ENCODE measurements at places on chromosomes 16 and 17.

DNA sequence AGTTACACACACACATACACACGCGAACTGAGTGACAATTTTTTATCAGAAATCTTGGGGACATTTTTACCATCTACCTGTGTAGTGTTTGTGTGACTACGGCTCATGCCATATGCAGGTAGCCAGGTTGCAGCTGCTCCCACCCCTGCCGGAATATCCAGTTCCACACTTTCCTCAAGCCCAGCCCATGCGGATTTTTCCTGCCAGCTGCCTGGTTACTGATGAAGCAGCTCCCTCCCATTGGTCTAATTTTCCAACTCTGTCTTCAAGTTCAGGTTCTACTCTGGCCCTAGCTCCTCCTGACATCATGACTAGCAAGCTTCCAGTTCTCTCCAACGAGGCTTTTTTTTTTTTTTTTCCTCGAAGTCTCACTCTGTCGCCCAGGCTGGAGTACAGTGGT, 4.8 kb downstream of the GSG1L2 start:
- no peak for DNase-seq

- no peak for DNase-seq
Observed at GRCh38 chr16:20952139-20952920, 51.8 kb downstream of the LYRM1 start.

GRCh38 chr16:18833707-18834505, 32.6 kb upstream of the ARL6IP1 start:
- DNase-seq: no peak

DNA sequence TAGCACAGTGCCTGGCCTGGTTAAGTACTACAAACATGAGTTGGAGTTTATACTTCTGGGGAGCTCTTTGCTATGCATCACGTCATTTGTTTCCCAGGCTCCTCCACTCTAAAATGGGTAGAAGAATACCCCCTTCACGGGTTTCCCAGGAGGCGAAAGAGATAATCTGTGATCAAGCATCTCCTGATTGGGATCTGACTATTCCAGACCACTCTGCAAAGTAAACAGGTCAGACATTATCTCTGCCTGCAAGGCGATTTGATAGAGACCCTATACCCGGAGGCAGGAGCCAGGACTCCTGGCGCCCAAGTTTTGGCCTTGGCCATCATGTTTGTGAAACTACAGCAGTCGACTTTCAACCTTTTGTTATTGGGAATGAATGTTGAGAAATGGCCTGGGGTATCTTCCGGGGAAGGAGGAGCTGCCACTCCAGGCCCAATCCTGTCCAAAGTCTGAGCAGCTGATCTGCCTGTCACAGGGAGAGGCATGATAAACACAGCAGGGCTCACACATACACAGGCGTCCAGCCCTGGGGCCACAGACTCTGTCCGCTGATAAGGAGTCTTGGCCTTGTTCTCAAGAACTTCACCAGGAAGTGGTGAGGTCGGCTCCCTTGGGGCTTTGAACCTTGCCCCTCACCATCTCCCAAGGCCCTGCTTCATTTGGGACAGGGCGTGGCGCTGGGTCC, 199.9 kb downstream of the MAF start:
- DNase-seq: no peak

DNA sequence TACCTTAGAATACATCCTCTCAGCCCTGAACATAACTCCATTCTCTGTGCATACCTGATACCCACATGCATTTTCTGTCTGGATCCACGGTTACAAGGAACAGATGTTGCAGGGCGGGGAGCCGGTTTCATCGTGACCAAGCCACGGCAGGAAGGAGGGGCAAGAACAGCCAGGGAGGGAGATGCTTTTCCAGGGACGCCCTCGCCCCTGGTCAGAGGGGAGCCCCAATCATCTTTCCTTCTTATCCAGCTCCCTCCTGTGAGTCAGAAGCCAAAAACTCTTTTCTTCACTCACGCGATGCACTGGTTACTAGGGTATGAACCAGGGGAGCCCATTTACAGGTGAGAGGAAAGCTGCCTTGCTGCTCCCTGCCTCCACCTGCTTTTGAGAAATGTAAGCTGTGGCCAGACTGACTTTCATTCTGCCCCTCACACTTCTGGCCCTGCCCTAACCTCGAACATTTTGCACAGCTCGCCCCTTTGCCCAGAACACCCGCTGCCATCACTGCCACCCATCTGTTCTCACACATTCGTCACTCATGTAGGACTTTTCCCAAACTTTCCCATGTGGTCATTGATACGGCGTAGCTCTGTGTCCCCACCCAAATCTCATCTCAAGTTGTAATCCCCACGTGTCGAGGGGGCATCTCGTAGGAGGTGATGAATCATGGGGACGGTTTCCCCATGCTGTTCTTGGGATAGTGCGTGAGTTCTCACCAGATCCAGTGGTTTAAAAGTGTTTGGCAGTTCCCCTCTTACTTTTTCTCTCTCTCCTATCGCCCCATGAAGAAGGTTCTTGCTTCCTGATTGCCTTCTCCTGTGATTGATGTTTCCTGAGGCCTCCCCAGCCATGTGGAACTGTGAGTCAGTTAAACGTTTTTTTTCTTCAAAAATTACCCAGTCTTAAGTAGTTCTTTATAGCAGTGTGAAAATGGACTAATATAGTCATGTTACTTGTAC, 20.5 kb downstream of the FOXL1 start:
- no peak for DNase-seq

DNA sequence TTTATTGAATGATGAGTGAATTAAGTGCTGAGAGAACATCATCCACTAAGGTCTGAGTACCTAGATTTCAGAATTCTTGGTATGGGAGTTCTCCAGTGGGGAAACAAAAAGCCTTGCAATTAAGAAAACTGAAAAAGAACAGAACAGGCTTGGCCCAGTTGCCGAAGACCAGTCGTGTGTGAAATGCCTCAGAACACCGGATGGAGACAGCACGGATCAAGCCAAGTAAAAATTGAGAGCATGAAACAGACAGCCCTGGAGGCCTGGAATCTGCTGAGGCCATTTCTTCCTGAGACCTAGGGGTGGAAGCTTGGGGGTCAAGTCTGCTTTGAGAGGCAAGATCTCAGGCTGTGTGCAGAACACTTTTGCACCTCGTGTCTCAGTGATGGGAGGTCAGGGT, 43.3 kb downstream of the GRIN2A start:
- no peak for DNase-seq

- DNase-seq: no peak
Observed at GRCh38 chr16:27474041-27474440, 72.1 kb downstream of the IL21R start.

DNA sequence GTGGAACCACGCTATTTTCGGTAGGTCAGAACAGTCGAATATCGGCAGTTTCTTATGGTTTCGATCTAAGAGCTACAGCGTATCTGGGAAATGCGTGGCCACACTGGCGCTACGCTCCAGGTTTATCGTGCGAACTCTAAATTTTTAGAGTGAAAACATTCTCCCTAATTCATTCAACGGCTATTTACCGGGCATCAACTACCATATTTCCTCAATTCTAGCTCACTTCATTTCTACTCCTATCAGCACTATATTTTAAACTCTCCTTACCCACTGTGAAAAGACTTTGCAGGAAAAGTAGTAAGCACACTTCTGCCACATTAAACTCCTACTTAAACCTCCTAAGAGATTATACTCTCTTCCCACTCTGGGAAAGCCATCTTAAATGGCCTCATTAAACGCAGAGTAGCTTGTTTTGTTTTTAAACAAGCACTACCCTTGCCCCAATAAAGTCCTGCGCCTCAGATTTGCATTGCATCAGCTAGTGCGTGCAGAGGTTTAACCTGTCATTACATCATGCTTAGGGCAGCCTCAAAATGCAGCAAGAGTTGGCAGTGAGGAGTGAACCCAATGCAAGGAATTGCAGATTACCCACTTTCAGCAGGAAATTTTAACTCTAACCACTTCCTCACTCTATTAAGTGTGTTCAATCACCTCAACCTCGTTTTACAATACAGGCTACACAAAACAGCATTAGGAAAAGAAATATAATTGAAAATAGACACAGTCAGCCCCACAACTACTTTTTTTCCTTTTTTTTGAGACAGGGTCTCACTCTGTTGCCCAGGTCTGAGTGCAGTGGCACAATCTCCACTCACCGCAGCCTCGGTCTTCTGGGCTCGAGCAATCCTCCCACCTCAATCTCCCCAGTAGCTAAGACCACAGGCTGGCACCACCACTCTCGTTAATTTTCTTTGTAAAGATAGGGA, 18.8 kb downstream of the SIAH1 start:
- DNase-seq: peak; percentile 72

- no peak for DNase-seq
Observed at GRCh38 chr16:82177555-82177954, 7.5 kb upstream of the MPHOSPH6 start.

- peak; percentile 62 for DNase-seq
Observed at GRCh38 chr17:47649972-47650524, 329 bp downstream of the KPNB1 start.

- DNase-seq: no peak
Observed at GRCh38 chr16:85483424-85483823, 129.7 kb upstream of the GSE1 start.

DNA sequence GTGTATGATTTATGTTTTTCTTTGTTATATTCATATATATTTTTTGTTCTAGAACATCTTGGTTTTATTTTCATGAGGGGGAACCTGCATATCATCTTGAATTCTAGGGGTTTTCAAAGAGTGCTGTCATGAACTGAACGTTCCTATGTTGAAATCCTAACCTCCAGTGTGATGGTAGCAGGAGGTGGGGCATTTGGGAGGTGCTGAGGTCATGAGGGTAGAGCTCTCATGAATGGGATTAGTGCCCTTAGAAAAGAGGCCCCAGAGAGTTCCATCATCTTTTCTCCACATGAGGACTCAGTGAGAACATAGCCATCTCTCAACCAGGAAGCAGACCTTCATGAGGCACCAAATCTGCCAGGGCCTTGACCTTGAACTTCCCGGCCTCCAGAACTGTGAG, 34.6 kb upstream of the CCDC182 start:
- DNase-seq: no peak

GRCh38 chr16:86248310-86248905, 261.9 kb upstream of the FOXF1 start:
- DNase-seq: no peak

DNA sequence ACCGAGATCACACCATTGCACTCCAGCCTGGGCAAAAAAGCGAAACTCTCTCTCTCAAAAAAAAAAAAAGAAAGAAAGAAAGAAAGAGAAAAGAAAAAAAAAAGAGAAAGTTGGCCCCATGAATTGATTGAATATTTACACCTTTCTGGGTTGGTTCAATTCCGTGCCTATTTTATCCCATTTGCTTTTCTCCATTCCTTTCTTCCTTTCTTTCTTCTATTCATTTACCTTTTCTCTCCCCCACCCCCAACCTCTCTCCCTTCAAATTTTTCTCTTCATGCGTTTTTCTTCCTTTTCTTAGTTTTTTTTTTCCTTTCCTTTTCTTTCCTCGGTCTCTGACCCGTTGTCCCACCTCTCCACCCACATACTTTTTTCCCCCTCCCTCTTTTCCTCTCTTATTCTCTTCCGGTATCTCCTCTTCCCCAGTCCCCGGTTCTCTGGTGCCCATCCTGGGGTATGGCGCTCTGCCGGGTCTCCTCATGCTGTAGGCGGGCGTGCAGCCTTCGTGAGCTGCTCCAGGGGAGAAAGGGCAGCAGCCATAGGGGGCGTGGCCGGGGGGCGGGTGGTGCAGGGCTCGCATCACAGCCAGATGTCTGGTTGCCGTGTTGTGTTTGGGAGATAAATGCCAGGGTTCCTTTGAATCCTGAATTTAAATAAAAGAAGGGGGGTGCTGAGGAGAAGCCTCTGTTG, 5.3 kb upstream of the COL1A1 start:
- DNase-seq: no peak

- peak; percentile 43 for DNase-seq
Observed at GRCh38 chr17:28612936-28613872, 781 bp downstream of the RSKR start.

DNA sequence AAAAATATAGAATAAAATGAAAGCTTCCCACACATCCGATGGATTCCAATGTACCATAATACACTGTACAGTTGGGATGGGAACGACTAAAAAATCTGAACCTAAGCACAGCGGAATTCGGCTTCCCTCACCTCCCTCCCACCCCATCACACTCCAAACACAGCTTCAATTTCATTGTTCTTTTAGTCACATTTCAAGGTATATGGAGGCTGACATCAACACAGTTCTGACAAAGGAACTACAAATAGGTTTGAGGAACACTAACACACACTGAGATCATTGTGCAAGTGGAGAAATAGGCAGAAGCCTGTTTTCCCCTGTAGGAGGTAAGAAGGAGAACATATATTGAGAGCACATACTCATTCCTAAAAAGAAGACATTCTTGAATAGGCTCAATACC, 85.1 kb downstream of the WDR59 start:
- DNase-seq: no peak

DNA sequence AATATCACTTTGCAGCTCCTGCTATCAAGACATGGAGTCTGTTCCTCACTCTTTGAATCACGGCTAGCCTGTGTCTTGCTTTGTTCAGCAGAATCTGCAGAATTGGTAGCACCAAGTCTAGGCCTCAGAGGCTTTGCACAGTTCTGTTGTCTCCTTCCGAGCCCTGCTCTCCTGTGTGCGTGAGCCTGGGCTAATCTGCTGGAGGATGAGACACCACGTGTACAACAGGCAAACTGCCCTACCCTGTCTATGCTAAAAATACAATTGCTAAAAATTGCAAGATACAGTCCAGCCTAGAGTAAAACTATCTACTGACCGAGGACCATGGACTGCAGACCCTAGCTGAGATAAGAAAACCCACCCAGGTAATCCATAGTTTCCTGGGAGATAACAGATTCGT, 484.7 kb downstream of the NPIPA7 start:
- no peak for DNase-seq

- DNase-seq: no peak
Observed at GRCh38 chr17:5355421-5356129, 63.9 kb downstream of the NUP88 start.

GRCh38 chr16:90007015-90007414, 12.2 kb downstream of the DBNDD1 start:
- no peak for DNase-seq

GRCh38 chr17:39553341-39553945, 54.3 kb downstream of the NEUROD2 start:
- DNase-seq: no peak

- no peak for DNase-seq
Observed at GRCh38 chr16:54525104-54525503, 238.5 kb upstream of the IRX3 start.

DNA sequence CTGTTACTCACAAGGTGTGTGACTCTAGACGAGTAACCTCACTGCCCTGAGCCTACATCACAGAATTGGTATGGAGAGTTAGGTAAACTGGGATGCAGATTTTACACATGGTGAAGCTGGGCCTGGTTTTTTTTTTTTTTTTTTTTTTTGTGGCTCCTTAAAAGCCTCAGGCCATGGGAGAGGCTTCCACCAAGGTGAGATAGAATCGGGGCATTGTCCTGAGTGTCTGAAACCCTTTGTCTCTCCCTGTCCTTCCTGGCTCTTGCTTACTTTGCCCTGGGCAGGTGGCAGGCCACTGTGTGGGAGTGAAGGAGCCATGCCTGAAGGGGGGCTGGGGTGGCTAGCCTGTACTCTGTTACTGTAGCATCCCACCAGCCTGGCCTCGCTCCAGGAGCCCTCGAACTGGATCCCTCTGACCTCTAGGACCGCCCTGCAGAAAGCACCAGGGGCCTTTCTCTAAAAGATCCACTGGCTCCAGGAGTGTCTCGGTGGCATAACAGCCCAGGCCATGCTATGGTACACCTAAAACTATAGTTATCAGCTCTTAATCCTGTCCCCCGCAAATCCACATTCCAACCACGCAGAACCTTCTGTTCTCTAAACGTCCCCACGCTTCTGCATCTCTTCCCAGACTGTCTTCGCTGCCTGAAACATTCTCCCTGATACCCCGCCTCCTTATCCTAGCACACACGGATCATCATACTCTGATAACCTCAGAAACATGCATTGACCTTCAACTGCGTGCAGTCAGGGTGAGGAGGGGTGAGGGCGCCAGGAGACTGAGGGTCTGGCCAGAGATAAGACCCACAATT, 1.7 kb upstream of the SLC13A2 start:
- DNase-seq: no peak

Data from naive thymus-derived CD4-positive, alpha-beta T cell (primary cell).